Germinal center (tissue), 1 donor: ENCODE measurements at places on chromosomes 6 and 20.

DNA sequence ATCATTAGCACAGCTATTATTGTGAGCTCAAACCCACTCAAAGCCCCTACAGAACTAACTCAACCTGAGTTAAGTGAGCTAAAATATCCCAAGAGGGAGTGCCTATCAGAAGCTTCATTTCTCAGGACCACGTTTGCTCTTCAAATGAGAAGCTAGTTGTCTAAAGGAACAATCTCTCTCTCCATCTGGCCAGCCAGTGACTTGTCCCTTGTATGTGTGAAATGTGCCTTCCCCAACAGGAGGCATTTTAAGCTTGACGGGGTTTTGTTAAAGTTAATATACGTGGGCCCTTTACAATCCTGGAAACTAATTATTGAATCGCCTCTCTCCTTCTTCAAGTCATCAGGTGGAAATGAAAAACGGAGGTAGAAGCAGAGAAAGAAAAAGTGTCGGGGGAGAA lies 62.0 kb downstream of the TRERF1 start:
- no peak for DNase-seq

DNA sequence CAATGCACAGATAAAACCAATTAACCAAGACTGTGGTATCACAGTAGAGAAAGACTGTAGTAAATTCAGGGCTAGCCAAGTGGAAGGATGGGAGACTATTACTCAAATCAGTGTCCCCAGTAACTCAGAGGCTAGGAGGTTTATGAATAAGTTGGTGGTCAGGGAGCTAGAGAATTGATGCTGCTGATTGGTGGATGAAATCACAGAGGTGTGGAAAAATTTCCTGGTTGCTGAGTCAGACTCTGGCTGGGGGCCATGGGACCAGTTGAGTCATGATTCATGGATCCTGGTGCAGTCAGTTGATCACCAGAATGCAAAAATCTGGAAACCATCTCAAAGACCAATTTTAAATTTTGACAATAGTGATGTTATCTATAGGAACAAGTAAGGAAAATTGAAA lies 555.9 kb downstream of the C6orf118 start:
- no peak for DNase-seq

DNA sequence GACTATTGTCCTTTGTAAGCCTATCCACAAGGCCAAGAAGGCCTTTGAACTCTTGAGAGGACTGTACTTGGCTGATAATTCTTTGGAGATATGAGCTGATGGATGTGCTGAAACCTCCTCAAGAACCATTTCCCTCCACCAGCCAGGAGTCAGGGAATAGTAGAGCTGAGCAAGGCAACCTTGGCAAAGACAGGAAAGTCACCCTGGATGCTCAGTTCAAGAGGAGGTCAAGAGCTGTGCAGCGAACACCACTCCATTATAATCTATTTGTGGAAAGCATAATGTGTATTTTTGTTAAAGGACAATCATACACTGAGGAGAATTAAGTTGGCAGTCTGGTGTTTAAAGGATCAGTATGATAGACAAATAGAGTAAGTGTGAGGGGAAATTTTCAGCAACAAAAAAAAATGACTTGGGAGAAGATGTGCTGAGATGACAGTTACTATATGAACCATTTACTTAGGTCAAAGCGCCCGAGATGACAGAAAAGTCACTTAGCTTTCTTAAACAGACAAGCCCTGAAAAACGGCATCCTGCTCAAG lies 177.2 kb upstream of the COL21A1 start:
- DNase-seq: no peak

DNA sequence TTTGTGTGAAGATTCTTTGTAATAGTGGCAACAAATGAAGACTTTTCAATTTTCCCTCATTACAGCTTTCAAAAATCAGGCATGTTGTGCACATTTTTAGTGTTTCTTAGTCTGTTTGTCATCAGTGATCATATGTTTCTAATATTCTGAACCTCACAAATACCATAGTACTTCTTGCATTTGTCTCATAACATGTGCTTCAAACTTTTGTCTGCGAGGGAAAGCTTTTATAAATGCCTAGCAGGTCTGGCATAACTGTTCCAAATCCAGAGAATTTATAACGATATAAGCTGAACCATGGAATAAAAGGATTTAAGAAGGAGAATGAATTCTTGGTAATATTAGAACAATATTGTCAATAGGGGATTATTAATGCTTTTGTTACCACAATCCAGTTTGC lies 670.2 kb downstream of the RFPL4B start:
- DNase-seq: no peak

DNA sequence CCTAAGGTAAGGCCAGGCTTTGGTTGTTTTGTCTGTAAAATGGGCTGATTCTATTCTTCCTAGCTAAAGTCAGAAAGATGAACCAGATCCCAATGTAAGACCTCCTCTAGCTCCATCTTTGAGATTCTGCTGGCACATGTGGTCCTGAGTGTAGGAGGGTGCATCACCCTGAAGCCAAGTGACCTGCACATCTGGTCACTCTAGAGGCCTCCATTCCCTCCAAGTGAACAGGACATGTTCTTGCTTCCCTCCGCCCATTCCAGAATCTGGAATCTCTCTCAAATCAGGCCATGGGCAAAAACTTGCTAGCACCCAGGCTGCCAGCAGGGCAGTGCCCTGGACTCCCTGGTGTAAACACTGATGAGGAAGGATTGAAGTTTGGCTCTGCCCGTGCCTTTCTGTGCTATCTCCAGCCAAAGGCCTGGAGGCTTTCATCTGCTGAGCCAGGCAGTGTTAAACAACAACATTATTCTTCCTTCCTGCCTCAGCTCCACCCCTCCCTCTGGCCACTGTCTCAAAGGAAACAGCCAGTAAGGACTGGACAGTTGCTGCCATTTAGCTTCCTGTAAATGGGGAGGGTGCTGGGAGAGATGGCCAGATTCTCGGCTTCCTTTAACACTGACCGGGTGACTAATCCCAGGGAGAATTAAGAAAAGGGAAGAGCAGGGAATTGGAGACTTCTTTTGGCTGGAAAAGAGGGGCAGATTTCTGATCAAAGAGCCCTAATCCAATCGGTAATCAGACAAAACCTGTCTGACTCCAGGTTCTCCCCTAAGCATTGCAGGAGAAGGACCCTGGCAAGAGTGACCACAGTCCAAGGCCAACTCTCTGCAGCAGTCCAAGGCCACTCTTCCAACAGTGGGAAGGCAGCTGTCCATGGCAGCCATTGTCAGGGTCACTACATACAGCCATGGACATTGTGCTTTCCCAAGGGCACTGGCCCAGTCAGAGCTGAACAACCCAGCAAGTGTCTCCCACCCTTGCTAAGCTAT lies 19.5 kb upstream of the ADGRF1 start:
- DNase-seq: no peak

DNA sequence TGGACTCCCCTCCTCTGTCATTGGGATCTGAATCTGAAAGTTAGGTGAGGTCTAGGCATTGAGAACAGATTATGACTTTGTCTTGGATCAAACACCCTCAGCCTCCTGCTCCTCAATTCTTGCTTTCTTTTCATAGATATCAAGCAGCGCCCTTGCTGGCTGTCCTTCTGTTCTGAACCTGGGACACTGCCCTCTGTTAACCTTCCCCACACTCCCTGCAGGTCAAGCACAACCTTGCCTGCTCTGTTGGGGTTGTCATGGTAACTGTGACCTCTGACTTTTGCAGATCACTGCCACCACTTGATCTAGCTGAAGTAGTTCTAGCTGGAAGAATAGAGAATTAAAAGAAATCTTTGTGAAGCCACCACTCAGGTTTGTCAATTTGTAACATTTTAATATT lies 16.4 kb upstream of the MICA start:
- no peak for DNase-seq

DNA sequence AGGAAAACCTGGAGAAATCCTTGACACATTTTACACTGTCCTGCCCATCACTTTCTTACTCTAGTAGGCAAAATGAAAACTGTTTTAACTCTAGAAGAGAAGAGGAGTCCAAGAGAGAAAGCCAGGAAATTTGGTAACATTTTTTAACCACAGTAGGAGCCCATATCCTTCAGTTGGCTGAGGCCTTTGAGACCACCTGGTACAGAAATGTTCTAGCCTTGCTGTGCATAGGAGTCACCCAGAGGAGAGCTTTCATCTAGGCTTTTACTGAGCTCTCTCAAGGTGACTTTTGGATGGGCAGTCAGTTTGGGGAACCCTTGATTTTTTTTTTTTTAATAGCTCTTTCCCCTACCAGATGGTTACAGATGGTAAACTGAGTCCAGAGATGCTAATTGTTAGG lies 25.0 kb downstream of the LRRN4 start:
- DNase-seq: no peak

DNA sequence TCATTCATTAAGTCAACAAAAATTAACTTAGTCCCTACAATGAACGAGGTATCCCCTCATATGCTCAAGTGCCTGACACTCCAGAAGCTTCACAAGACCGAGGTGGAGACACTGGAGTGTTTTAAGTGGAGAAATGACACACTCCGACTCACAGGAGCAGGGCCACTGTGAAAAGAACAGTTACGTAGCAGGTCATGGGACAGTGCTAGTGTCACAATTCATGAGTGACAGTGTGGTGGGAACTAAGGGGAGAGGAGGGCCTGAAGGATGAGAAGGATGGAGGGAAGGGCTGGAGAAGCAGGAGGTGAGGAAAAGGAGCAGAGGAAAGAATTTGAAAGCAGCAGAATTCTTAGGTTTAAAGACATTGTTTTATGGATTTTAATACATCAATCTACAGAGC lies 1.3 kb upstream of the HLA-A start:
- no peak for DNase-seq

DNA sequence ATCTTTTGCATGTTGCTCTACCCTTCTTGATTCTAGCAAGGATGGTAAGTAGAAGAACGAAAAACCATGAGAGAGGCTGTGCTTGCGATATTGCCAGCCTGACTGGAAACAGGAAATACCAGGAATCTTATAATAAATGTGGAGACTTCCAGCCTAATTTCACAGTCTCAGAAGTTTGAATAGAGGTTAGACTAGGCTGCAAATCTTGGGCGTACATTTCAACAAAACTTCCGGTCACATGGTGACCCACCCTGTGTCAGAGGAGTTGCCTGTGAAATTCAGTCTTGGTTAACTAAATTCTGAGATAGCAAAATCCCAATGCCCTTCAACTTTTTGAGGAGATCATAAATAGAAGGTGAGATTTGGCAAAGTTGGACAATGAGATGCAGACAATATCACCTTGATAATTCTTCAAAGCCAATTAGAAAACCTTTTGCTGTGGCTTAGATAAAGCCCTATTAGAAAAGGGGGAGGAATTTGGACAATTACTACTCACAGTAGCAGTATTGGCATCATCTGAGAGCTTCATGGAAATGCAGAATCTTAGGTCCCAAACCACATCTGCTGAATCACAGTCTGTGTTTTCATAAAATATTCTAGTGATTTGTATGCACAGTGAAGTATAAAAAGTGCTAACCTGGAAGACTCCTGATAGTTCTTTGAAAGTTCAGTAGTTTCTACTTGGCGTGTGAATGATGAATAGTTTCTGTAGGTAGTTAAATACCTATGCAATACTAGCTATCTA lies 262.0 kb upstream of the JAG1 start:
- DNase-seq: no peak

GRCh38 chr6:170179616-170180324 lies 111.1 kb downstream of the DLL1 start:
- DNase-seq: no peak

DNA sequence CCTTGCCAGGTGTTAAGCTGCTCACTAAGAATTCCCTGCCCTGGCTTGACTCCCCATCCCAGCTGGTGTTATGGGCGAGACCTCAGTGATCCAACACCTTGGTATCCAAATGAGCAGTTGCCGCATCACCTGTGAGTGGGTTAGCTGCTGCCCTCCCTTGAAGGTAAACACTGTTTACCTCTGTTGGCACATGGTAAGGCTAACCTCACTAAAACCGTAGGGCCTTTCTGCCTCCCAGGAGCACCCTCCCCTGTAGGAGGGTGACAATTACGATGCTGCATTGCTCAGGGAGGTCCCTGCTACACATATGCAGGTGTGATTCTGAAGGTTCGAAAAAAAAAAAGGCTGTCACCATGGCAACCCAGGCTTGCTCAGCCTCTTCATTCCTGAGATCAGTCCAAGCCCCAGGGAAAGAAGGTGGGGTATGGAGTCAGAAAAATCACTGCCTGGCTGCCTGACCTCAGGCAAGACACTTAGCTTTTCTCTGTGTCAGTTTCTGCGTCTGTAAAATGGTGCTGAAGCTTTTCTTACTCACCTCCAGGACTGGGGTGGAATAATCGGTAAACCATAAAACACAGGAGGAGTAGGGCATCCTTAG lies 19.5 kb downstream of the PNPLA1 start:
- no peak for DNase-seq

GRCh38 chr20:31739550-31739977 lies 474 bp downstream of the TPX2 start:
- DNase-seq: no peak

DNA sequence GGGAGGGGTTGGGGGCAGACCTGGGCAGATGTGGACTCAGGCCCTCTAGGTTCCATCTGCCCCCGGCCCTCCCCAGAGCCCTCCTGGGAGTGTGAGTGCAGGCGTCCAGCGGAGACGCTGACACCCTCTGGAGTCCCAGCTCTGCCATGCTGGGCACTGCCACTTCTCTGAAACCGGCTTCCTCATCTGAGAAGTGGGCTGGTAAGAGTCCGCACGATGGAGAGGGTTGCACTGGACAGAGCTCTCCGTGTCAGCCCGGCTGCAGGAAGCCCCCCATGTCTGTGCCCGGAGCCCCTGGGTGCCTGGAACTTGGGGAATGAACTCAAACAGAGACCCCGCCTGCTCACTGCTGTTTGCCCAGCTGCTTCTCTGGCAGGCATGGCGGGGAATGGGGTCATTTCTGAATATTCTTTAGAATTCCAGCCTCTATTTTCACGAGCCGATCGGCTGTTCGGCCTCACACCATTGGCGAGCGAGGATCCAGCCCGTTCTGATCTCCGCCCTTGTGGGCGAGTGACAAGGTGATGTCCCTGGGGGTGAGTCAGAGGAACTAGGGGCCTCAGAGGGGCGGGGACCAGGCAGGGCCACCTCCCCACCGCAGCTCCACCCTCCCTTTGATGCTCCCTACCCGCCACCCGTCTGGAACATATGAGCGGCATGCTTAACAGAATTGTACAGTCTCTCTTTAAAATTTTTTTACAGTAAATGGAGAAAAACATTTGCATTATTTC lies 47.8 kb upstream of the GATA5 start:
- DNase-seq: no peak

GRCh38 chr6:162849269-162849668 lies 121.5 kb downstream of the PACRG start:
- DNase-seq: no peak

- DNase-seq: no peak
Measured at GRCh38 chr6:148530394-148530953, 187.8 kb downstream of the SASH1 start.

DNA sequence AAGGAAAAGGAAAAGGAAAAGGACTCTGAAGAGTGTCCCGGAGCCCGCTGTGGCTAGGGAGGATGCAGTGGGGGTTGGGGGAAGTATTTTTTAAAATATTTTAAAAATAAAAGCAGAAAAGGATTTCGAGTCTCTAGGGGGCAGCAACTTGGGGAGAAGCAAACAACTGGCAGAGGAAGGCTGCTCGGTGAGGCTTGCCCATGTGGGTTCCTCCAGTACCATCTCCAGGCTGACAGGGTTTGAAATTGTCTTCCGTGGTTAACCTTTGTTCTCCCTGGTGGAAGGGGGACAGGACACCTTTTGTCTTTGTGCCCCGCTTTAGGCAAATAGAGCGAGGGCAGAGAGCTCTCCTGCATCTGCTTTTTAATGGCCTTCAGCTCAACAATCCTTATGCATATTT lies 60.4 kb upstream of the SNX9 start:
- peak; percentile 22 for DNase-seq
